ENCODE measurements at places on chromosomes 6 and 20.

- DNase-seq: no peak
Measured at GRCh38 chr6:37785663-37786270, 33.8 kb upstream of the ZFAND3 start.

- DNase-seq: no peak
Measured at GRCh38 chr20:7994809-7995208, 24.8 kb downstream of the TMX4 start.

DNA sequence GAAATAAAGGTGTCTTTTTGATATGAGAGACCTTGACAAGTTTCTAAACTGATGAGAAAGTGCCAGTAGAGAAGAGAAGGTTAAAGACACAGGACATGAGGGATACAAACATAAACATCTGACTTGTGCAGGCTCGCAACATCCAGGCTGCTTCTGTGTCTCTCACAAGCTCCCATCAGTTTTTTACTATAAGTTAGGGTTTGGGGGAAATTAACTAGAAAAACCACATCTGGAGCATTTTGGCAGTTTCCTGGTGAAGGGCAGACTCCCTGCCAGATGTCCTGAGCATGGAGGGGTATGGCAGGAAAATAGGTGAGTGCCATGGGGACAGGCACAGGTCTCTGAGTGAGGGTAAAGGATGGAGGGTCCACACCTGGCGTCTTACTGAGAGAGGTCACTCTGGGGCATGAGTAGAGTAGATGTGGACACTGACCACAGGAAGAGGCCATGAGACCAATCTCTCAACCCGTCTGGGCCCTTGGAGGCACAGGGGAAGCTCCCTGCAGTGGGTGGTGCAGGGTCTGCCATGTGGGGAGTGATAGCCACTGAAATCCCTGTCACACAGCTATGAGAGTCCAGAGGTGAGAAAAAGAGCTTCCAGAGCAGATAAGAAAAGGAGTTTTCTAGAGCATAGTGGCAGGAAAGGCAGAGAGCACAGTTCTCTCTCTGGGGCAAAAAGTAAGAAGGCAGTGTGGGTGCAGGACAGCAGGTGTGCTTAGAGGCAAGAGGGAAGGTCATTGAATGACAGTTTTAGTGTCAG, 193.3 kb upstream of the SYNDIG1 start:
- no peak for DNase-seq

DNA sequence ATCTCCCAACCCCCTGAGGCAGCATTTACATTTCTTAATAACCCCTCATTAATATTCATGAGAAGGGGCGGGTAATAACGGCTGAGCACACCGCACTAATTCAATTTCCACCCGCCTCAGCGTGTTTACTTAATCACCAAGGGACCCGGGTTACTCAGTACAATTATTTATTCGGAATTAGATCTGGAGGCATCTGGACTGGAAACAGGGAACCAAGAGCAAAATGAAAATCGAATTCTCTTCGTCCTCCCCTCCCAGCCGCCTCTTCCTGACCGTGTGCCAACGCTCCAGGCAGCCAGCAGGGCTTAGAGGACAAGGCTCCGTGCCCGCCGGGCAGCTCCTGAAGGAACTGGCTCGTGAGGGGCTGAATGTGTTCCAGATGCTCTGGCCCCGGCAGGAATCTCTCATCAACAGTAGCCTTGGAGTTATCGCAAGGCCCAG, 23.5 kb upstream of the CTNNBL1 start:
- DNase-seq: no peak

DNA sequence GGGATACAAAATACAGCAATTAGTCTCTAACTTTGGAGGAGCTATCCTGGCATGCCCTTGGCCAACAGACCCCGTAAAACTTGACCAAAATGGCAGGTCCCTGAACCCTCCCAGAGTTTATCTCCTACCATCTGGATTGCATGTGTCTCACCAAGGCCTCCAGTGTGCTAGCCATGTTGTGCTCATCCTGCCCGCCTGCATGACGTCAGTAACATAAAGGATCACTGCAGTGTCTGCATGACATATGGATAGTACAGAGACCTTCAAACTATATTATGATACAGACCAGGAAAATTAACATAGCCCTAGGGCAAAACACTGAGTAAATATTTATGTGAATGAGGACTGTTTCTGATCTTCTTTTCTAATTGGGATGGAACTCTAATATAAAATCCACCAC, 25.3 kb downstream of the CPXM1 start:
- no peak for DNase-seq

DNA sequence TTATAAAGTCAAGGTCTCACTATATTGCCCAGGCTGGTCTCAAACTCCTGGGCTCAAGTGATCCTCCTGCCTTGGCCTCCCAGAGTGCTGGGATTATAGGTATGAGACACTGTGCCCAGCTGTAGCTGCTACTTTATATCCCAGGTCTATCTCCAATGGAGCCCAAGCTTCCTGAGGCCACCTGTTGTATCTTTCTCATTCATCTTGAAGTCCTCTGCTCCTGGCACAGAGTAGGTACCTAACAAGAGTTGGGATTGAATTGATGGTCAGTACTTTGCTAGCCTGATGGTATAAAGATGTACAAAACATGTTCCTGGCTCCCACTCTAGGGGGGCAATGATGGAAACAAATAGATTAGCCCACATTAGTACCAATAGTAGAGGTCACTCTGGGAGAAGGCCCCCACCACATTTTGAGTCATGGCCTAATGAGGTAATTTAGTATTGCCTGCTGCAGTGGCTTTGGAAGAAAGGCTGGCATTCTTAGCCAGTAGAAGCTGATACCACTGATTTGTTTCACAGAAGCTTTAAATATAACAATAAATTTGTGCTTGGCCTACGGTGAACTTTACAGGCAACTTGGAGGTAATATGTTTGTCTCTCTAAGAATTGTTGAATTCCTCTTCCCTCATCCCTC, 5.4 kb downstream of the PTPN1 start:
- no peak for DNase-seq

DNA sequence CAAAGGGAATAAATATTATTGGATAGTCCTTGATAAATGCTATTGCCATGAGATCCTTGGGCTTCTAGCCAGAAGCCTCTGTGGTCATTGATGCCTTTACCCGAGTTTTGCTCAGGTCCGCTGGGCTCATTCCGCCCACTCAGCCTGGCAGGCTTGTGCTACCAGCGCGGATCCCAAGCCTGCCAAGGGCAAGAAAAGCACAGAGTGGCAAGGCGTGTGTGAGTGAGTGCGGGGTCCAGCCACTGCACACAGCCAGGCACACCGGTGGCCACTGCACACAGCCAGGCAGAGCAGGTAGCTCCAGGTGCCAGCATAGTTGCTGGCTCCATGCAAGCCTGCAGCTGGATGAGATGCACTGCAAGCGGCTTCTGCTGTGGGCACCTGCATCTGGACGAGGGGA, 38.7 kb downstream of the STK38 start:
- DNase-seq: no peak

- no peak for DNase-seq
Measured at GRCh38 chr20:6265204-6265904, 142.5 kb upstream of the FERMT1 start.

- DNase-seq: no peak
Measured at GRCh38 chr6:22146931-22147701, 149.7 kb downstream of the PRL start.

- DNase-seq: no peak
Measured at GRCh38 chr6:170163405-170164170, 127.3 kb downstream of the DLL1 start.

- no peak for DNase-seq
Measured at GRCh38 chr6:16480763-16481560, 242.6 kb downstream of the GMPR start.

DNA sequence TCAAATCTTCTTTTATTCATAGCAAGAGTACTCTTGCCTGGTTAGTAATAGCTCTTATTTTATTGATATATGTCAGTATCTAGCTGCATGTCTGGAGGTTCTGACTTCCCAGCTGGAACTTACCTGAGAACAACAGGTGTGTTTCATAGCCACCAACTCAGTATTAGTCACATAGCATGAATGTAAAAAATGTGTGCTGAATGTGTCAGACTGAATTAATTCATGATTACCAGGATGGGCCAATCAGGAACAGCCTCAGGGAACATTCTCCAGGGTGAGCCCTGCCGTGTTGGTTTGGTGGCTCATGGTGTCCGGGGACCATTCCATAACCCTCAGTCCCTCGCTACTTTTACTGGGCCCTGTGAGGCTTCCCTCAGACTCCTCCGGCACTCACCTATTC, 99.7 kb downstream of the TULP4 start:
- no peak for DNase-seq

DNA sequence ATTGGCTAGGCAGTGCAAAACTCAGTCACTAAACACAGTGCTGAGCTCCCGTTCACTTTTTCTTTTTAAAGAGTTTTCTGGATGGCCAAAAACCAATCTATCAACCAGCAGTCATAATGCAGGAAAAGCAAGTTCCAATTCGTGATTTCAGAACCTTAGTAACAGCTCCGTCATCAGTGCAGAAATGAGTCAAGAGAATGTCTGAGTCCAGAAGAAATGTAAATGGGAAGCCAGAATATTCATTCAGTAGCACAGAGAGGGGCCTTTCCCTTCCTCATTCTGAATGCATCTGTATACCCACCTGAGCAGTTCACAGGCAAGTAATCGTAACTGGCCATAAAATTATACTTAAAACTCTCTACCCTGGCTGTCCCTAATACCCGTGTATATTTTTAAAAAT, 20.4 kb downstream of the HUS1B start:
- no peak for DNase-seq

GRCh38 chr6:117615750-117616390, 13.6 kb upstream of the GOPC start:
- no peak for DNase-seq

DNA sequence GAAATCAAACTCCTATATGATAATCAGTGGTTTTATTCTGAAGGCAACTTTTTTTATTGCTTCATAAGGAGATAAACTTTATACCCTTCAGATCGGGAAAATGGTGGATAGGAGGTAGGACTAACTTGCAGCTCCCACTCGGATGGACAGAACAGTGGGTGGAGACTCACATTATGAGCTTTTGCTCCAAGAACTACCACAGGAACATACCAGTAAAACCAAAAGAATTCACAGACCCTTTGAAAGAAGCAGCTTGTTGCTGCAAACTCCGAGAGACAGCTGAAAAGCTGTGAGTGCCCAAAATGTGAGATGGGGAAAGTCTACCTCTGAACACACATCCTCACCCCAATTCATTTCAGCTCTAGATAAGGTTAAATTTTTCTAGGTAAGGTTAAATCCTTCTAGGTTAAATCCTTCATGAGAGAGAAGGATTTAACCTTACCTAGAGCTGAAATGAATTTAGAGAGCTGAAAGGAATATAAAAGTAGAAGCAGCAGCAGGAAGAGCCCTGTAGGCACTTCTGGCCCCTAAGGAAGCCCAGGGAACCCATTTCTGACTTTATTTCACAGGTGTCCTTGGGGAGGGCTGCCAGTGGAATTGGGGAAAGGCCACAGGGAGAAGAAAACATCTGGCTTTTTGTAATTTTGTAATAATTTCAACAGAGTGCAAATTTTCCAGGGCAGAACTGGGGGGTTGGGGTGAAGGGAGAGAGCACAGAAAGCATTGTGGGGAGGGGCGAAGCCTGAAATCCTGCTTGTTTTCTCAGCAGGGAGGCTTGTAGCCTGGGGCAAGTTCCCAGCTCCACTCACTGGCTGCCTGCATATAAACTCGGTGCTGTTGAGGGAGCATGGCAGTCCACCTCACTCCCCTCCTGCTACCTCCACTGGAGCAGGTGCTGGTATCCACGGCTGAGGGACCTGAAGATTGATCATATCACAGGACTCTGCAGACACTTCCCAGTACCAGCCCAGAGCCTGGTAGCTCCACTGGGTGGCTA, 65.9 kb upstream of the HCRTR2 start:
- peak; percentile 63 for DNase-seq

DNA sequence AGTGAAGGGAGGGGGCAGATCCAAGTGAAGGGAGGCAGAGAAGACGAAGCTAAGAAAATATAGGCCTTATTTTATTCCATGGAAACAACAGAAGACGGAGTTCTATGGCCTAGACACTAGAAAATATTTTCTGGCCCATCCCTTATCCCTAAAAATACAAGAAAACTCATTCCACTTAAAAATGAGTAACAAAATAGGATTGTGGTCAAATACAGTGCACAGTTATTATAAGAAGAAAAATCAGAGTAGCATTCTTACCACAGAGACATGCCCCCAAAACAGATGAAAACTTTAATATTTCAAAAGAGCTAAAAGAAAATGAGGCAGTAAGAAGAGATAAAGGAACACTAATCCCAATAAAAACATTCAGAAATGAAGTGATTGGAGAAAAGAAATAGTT, 202.9 kb downstream of the GMPR start:
- DNase-seq: no peak

Measured in ecto neural progenitor cell (in vitro differentiated cells).